ENCODE measurements at places on chromosomes 7 and 10.

- no peak for DNase-seq
These were observed 686.9 kb upstream of the FOXK1 start for GRCh38 chr7:3995187-3995586.

DNA sequence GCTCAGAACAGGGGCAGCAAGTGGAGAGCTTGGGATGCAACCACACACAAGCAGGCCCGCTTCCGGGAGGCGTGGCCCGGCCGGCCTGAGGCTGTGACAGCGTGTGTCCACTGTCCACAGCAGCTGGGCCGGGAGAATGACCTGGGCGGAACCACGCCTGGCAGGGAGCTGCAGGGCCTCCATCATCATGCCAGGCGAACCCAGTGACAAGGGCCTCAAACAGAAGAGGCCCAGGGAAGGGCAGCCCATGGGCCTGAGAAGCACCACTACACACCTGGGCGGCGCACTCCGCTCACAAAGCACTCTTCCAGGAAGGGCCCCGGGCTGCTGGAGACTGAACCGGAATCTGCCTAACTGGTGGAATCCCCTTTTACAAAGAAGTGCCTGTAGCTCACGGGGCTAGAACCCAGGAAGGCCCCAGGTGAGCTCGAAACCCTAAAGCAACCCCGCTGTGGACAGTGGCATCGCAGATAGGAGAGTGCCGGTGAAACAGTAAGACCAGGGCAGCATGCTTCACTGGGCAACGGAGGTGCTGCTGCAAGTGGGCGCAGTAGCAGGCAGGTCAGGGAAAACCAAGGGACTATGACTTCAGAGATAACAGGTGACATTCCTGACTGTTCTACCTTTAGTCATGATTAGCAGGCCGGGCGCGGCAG is 66.0 kb downstream of the MAD1L1 start:
- no peak for DNase-seq

DNA sequence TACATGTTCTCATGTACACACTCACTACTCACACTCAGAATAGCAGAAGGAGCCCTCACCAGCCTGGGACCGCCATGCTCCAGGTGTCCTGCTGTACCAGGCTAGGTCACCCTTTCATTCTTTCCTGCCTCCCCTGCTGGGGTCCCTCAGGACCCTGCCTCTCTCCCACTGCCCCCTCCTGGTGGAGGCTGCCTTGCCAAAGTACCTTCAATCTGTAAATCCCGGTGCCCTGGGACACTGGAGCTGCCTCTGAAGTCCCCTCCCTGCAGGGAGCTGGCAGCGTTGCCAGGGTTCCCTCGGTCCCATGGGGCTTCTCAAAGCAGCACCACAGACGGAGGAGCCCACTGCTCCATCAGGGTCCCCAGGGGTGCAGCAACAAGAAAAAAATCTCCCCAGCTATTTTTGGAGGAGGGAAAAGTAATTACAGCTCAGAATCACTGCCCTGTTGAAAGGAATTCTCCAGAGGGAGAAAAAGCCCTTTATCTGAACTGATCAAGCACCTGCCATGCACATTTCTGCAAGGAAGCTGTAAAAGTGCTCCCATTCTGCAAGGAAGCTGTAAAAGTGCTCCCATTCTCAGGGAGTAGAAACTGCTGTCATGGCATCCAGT is 259.9 kb downstream of the PTPRN2 start:
- DNase-seq, result no peak

DNA sequence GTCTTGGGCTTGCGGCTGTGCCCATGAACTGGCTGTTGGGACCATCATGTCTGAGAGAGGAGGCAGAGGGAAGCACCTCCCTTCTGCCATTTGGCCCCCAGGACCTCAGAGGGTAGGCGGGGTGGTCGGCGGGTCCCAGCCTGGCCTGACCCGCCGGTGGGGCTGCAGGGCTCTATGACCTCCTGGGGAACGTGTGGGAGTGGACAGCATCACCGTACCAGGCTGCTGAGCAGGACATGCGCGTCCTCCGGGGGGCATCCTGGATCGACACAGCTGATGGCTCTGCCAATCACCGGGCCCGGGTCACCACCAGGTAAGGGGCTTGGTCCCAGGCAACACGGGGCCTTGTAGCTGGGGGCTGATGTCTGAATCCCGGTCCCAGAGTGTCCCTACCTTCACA is 14.1 kb downstream of the SUMF2 start:
- no peak for DNase-seq

GRCh38 chr10:51700228-51700817 is 928 bp upstream of the CSTF2T start:
- DNase-seq, result no peak

DNA sequence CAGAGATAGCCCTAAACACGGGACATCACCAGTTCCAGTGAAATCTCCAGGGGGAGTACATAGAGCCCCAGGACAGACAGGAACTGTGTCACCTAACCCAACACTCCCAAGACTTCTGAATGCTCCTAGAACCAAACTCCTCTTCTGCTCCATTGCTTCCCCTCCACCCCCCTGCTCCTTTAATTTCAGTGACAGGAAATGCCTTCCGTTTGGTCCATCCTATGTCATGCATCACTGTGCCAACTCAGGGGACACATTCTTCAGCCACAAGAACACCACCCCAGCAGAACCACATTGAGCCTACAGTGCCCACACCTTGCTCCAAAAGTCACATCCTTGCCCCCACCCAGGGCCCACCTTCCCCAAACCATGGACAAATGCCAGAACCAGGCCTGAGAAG is 100.5 kb downstream of the KCNMA1 start:
- no peak for DNase-seq
